Activated naive CD4-positive, alpha-beta T cell (primary cell): ENCODE measurements at places on chromosomes 3 and 15.

DNA sequence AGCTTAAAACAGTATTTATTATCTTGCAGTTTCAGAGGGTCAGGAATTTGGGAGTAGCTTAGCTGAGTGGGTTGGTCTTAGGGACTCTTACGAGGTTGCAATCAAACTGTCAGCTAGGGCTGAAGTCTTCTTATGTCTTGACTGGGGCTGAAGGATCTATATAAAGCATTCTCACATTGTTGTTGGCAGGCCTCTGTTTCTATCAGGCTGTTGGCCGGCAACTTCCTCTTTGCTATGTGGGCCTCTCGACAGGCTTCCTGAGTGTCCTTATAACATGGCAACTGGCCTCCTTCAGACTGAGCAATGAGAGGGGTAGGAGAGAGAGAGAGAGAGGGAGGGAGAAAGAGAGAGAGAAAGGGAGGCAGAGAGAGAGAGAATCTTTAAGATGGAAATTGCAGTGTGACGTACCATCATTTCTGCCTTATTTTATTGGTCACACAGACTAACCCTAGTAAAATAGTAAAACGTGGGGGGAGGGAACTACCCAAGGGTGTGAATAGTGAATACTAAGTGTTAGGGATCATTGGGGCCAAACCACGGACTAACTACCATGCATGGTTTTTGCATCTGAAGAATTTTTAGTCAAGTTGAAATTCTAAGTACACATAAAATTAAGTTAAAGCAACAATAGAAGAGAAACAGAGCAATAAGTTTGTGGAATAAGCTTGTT, 16.1 kb downstream of the FGF7 start:
- DNase-seq: no peak

GRCh38 chr3:8500319-8500988, 1.2 kb upstream of the LMCD1 start:
- no peak for DNase-seq

DNA sequence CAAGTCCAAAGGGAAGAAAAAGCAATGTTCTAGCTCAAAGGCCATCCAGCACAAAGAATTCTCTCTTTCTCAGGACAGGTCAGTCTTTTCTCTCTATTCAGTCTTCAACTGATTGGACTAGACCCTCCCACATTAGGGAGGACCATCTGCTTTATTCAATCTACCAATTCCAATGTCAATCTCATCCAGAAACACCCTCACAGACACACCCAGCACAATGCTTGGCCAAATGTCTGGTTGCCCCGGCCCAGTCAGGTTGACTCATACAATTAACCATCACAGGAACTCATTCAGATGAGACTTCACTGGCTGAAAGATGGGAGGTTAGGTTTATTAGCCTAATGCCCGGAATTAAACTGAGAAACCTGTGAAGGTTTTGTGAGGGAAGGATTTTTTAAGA, 32.4 kb downstream of the ACAN start:
- no peak for DNase-seq

DNA sequence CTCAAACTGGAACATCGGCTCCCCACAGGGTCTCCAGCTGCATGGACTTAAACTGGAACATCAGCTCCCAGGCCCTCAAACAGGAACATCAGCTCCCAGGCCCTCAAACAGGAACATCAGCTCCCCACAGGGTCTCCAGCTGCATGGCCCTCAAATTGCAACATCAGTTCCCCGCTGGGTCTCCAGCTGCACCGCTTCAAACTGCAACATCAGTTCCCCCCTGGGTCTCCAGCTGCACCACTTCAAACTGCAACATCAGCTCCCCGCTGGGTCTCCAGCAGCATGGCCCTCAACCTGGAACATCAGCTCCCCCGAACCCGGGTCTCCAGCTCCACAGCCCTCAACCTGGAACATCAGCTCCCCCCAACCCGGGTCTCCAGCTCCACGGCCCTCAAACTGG, 82.0 kb downstream of the TFRC start:
- DNase-seq: no peak

GRCh38 chr3:44444437-44444836, 33.0 kb downstream of the ZNF445 start:
- DNase-seq: no peak

- DNase-seq: no peak
Measured at GRCh38 chr15:74523982-74524381, 17.0 kb upstream of the ARID3B start.

DNA sequence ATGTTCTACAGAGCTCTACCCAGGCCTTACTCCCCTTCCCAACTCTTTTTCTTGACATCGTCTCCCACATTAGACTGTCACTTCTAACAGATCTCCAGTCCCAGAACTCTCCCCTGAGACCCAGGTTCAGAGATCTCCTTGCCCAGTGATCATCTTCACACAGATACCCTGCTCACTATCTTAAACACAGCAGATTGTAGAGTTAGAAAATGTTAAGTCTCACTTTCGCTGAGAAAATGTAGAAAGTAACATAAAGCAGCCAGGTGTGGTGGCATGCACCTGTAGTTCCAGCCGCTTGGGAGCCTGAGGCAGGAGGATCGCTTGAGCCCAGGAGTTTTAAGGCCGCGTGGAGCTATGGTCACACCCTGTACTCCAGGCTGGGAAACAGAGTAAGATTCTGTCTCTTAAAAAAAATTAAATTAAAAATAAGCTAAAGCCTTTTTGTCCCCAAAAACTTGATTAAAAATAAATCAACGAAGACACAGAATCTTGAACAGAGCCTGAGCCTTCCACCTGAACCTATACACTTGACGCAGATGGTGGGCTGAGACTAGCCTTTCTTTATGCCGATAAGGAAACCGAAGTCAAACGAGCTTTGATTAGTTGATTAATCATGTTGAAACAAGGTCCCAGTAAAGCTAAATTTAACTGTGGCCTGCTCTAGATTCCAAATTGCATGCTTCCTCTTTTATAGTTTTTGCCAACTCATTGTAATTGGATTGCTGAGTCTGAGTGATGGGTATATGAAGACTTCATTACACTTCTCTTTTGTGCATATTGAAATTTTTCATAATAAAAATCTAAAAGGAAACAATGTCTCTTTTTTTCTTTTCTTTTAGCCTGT, 31.3 kb upstream of the BLM start:
- DNase-seq: no peak

- no peak for DNase-seq
Measured at GRCh38 chr3:173037840-173038483, 103.1 kb downstream of the SPATA16 start.

- no peak for DNase-seq
Measured at GRCh38 chr15:29633971-29634370, 188.3 kb downstream of the TJP1 start.

- no peak for DNase-seq
Measured at GRCh38 chr3:29465836-29466235, 185.0 kb downstream of the RBMS3 start.

GRCh38 chr3:177692304-177692975, 495.2 kb upstream of the TBL1XR1 start:
- no peak for DNase-seq

- no peak for DNase-seq
Measured at GRCh38 chr15:93982226-93982727, 249.1 kb upstream of the MCTP2 start.

DNA sequence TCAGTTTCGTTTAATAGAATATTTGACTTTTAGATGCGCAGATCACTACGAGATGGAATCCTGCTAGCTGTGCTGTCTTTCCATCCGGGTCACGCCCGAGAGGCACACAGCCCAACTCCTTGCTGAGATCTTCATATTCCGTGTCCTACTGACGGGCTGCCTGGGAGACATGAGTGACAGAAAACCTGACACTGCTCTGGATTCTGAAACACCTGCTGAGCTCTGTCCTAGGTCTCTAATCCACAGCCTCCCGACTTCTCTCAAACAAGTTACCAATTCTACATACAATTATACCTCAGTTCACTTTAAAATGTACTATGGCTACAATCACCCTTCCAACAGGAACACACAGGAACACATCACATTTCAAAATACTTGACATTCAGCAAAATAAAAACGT, 27.2 kb downstream of the TFRC start:
- DNase-seq: no peak

- DNase-seq: no peak
Measured at GRCh38 chr15:91552555-91552954, 301.0 kb upstream of the SLCO3A1 start.

DNA sequence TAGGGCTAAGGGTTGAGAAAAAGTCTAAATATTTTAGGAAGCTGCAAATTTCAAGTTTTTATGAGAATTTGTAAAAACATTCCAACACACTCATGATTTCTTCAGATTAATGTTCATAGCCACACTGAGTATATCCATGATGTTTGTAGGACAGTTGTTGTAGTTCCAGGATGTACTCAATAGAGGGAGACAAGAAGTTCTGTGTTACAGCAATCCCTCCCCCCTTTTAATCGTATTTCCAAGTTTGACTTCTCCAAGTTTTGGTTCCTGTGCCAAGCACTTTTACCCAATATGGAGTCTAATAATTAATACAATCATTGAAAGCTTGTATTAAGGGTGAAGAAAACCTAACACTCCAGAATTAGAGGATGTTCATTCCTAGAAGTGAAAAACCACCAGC, 143.4 kb downstream of the FEZF2 start:
- DNase-seq: no peak

DNA sequence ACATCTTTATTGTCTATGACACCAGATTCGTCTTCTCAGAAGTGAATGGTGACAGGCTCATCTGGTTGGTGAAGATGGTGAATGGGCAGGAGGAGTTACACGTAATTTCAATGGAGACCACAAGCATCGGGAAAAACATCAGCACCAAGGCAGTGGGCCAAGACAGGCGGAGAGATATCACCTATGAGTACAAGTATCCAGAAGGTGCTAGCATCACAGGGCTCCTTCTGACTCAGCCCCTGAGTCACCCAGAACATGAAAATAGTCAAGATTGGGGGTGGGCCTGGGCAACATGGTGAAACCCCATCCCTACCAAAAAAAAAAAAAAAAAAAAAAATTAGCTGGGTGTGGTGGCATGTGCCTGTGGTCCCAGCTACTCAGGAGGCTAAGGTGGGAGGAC, 32.6 kb downstream of the TGM4 start:
- DNase-seq: no peak

DNA sequence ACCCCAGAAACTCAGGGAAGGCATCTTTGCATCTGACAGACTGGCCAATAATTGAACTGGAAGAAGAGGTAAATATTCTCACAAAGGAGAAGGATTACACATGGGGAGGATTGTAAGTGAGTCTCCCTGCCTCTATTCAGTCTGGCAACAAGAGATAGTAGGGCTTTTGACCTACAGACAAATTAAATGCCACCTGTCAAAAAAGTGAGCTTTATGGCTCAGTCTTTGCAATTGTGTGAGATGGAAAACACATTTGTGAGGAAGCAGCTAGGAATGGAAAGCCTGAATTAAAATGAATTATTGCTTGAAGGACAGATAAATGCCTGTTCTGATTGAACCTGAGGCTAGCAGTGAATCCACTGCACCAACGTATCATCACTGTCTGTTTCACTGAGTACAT, 173.3 kb upstream of the GOLIM4 start:
- DNase-seq: no peak

GRCh38 chr3:63864008-63864964, 619 bp downstream of the ATXN7 start:
- peak; percentile 36 for DNase-seq

GRCh38 chr3:66195347-66195783, 25.4 kb upstream of the SLC25A26 start:
- no peak for DNase-seq

DNA sequence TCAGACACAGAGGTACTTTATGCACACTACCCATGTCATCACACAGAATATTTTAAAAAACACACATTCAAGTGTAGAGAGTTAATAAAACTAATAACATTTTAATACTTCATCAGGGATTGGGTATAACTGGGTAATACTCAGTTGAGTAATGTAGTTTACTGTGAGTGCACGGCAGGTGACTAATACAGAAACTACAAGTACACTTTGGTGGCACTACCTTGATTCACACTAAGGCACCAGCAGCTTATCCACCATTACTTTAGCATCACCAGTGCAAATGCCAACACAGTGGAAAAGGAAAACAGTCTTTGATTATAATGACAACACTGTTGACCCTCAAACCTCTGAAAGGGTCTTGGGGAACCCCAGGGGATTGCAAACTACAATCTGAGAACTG, 33.6 kb downstream of the ZNF280D start:
- DNase-seq: no peak

- no peak for DNase-seq
Measured at GRCh38 chr3:149310796-149311534, 22.5 kb downstream of the TM4SF18 start.

DNA sequence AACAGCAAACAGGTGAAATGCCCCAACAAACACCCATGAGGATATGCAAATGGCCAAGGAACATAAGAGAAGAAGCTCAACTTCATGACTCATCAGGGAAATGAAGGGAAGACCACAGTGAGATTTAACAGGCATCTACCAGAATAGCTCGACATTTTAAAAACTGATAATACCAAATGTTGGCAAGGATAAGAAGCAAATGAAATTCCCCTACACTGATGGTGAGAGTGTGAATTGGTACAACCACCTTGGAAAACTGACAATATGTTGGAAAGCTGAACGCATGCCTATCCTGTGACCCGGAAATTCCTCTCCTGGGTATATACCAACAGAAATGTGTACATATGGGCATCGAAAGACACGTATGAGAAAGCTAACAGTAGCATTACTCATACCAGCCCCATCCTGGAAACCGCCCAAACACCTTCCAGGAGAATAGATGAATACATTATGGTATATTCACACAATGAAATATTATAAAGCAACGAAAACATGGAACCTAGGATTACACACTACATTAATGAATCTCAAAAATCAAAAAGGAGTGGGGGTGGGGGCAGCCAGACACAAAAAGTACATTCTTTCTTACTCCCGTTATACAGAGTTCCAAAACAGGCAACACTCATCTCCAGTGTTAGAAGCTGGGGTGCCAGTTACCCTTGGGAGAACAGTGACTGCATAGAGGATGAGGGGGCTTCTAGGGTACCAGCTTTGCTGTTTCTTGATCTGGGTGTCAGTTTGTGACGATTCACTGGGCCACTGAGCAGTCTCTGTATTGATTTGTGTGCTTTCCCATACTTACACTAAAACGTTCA, 16.9 kb downstream of the RFTN1 start:
- no peak for DNase-seq

DNA sequence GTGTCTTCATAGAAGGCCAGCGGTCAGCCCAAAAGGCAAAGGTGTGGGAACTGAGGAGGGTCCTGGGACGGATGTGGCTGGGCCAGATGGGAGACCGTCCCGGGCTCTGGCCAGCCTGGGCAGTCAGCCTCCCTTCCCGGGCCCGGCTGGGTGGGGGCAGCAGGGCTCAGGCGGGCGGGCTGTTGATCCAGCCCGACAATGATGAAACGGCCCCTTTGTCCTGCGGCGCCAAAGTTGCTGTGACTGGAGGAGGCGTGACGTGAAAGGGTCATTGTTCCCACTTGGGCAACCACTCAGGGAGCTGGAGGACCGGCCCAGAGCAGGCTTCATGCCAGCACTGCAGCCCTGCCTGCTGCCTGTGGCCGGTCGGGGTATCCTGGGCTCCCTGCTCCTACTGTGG, 16.5 kb downstream of the DUSP7 start:
- no peak for DNase-seq

GRCh38 chr3:153284282-153284938, 122.4 kb downstream of the RAP2B start:
- DNase-seq: no peak

DNA sequence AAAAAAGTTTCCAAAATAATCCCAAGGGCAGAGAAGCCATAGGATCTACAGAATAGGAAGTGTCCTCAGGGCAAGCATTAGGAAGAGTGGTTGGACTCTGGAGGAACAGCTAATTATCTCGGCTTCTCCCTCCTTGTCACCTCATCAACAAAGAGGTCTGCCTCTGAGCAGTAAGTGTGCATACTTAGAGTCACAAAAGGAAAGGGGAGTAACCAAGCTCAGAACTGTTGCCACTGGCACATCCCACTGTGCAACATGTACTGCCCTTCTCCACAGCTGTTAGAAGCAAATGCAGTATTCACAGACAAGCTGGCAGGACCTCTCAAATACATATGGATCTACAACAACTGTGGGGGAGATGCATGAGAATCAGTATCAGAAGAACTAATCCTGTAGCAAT, 31.5 kb downstream of the NGLY1 start:
- DNase-seq: no peak
